H1 (cell line): ENCODE measurements at places on chromosomes 12 and 14.

DNA sequence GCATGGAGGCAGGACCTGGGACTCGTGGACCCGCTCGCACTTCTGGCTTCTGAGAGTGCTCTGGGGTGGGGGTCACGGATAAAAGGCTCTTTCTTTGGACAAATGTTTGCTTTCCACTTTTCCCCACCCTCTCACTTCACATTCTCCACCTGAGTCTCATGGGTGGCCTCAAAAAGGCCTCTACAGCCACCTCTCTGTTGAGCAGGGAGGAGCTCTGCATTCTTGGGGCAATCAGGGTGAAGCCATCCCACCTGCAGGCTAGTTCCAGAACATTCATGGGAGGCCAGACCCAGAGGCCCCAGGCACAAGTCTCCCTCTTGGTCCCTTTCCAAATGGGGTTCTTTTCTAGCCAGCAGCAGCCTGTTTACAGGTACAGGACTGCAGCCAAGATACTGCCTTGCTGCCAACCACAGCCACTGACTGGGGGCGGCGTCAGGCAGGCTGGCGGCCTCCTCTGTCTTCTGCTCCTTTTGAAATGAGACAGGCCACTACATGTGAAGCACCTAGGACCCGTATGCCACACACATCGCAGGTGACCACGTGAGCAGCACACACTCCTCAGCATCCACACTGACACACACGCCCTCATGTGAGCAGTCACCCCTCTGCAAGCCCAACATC, 18.2 kb upstream of the CEBPE start:
- DNase-seq = no peak
- no peak overlapping the region for H3K4me3 ChIP-seq
- H3K27ac ChIP-seq = no peak overlapping the region
- peaks cover 40% of the 10 kb centered on the region for H3K36me3 ChIP-seq
- H3K27me3 ChIP-seq = no peaks in the 10 kb centered on the region

DNA sequence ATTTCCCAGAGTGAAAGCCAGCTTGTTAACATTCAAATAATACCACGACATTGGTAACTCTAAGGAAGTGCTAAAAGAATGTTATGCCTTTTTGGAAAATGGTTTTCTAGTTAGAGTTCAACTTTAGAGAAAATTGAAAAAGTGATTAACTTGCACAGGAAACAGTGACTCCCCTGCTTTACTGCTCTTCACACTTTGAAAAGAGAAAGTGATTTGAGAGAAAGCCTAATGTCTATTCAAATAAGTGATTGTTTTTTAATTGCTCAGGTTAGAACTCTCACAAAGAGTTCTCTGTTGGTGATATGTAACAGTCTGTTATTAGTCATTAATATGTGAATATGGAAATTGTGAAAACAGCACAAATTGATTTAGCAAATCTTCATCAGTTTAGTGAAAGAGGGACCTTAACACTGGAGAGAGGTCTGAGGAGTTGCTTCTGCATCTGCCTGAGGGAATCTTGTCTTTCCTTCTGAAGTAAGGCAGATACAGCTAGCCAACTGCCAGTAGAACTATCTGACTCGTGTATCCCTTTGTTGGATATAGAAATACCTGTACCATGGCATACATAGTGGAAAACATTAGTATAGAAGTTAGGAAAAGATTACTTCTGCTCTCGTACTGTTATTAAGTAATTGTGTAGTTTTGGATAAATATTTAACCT, 25.5 kb downstream of the ATF7IP start:
- DNase-seq = no peak
- H3K36me3 ChIP-seq = no peaks in the 10 kb centered on the region
- H3K4me3 ChIP-seq = no peak overlapping the region
- H3K4me1 ChIP-seq = no peaks in the 10 kb centered on the region
- H3K27ac ChIP-seq = no peak overlapping the region

- H3K27me3 ChIP-seq = no peaks in the 10 kb centered on the region
- no peak overlapping the region for H3K4me3 ChIP-seq
- no peak for DNase-seq
- H3K4me1 ChIP-seq = peaks cover 18% of the 10 kb centered on the region
These were observed 3.5 kb upstream of the PTPN6 start for GRCh38 chr12:6947615-6948014.

GRCh38 chr12:65926119-65926908, 102.0 kb downstream of the HMGA2 start:
- no peaks in the 10 kb centered on the region for H3K27me3 ChIP-seq
- DNase-seq = no peak
- no peaks in the 10 kb centered on the region for H3K36me3 ChIP-seq
- peak overlapping the region; percentile 46; the same call in 1 of the 2 replicates for H3K27ac ChIP-seq
- no peak overlapping the region for H3K4me3 ChIP-seq
- H3K4me1 ChIP-seq = peaks cover 19% of the 10 kb centered on the region

DNA sequence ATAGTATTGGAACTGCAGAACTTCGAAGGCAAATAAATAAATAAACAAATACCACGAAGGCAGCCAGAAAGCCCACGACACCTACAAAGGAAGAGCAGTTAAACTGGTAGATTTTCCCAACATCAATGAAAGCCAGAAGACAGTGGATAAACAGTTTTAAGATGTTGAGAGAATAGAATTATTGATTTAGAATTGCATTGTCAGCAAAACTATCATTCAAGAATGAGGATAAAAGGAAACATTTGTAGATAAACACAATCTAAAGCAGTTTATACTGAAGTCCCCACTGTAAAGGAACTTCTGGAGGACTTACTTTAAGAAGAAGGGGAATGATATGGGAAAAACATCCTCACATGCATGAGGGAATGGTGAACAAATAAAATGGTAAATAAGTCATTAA, 29.5 kb downstream of the CACNA2D4 start:
- DNase-seq = no peak
- H3K4me1 ChIP-seq = no peaks in the 10 kb centered on the region
- no peaks in the 10 kb centered on the region for H3K36me3 ChIP-seq
- H3K4me3 ChIP-seq = no peak overlapping the region
- H3K27ac ChIP-seq = no peak overlapping the region

- no peak for DNase-seq
- no peaks in the 10 kb centered on the region for H3K27me3 ChIP-seq
- H3K27ac ChIP-seq = no peak overlapping the region
- H3K4me3 ChIP-seq = no peak overlapping the region
These were observed 33.7 kb upstream of the PAX9 start for GRCh38 chr14:36627981-36628380.

DNA sequence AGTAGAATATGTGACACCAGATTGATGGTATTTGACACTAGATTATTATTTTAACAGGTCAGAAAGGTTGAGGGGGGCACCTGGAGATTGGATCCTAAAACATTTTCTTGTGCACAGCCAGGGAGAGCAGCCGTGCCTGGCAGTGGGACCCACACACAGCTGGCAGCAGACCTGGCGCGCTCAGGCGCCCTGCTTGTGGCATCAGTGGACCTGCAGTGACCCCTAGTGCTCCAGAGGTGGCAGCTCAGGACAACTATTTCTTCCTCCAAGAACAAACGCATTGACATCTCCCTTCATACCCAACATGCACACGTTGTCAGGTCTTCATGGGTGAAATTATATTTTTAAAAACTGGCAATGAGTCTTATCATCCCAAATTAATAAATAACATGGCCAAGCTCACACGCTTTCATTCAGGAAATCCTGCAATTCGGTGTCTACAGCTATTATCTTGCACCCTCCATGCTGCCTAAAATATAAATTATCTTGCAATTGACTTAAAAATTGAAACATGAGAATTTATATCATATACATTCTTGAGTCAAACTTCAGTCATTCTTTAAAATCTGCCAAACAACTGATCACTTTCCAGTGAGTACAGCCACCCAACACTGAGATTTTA, 7.7 kb upstream of the TMEM132D start:
- H3K27me3 ChIP-seq = peaks cover 6% of the 10 kb centered on the region; the same call in 1 of the 2 replicates
- H3K27ac ChIP-seq = no peak overlapping the region
- no peaks in the 10 kb centered on the region for H3K4me1 ChIP-seq
- no peaks in the 10 kb centered on the region for H3K36me3 ChIP-seq
- DNase-seq = no peak

DNA sequence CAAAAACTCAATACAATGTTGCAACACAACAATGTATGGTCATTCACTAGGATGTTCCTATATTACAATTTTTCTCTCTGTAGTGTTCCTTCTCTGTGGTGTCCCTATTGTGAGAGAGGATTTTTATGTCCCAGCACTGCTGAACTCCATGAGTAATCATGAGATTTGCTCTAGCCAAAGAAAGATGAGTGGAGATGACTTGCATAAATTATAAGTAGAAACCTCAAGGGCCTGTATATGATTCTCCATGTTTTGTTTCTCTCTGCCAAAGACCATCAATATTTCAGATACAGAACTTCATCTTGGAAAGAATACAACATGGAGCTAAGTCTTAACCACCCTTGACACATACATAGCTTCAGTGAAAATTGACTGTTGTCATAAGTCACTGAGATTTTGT, 579.1 kb downstream of the TMTC2 start:
- no peaks in the 10 kb centered on the region for H3K4me1 ChIP-seq
- no peak overlapping the region for H3K4me3 ChIP-seq
- H3K36me3 ChIP-seq = no peaks in the 10 kb centered on the region
- DNase-seq = no peak
- no peaks in the 10 kb centered on the region for H3K27me3 ChIP-seq
- H3K27ac ChIP-seq = no peak overlapping the region

GRCh38 chr14:74257941-74258763, 18.9 kb downstream of the VSX2 start:
- H3K4me3 ChIP-seq = peak overlapping the region; percentile 43
- no peak for DNase-seq
- no peaks in the 10 kb centered on the region for H3K36me3 ChIP-seq
- H3K27me3 ChIP-seq = peaks cover 18% of the 10 kb centered on the region
- H3K27ac ChIP-seq = no peak overlapping the region

- H3K27me3 ChIP-seq = no peaks in the 10 kb centered on the region
- H3K36me3 ChIP-seq = no peaks in the 10 kb centered on the region
- H3K4me3 ChIP-seq = no peak overlapping the region
These were observed 36.6 kb downstream of the STAB2 start for GRCh38 chr12:103623716-103624115.

DNA sequence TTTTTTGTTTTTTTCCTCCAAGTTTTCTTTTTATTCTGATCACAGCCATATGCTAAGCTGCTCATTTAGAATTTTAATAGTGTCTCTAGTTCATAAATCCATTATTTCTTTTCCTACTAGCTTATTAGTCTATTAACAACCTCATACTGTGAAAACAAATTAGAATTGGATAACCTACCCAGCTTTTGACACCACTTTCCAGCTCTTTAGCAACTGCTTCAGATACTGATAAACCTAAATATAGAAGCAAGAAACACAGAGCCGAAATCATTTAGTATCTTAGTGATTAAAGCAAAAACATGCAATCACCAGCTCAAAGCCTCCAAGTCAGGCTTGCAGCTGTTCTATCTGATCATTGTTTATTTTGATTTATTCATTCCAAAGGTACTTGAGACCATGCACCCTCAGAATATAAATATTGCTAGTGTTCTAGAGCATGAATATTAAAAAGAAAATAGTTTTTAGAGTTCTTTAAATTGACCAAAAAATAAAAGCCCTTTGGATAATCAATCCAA, 121.5 kb downstream of the STXBP6 start:
- H3K27ac ChIP-seq = no peak overlapping the region
- H3K36me3 ChIP-seq = no peaks in the 10 kb centered on the region
- DNase-seq = no peak
- H3K27me3 ChIP-seq = no peaks in the 10 kb centered on the region
- no peaks in the 10 kb centered on the region; the same call in 1 of the 2 replicates for H3K4me1 ChIP-seq

DNA sequence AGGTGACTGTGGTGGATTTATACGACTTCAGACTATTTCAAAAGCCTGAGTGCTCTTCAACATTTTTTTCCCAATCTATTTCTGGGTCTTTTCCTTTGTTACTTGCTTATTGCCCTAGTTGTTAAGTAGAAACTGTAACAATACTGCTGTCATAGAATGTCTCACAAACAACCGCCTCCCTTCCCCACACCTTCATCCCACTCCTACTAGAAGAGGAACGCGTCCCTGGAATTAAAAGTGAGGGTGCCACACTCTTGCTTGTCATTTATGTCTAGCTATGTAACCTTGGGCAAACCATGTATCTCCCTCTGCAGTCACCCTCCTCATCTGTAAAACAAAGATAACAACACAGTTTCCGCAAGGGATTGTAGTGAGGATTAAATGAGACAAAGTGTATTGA, 8.6 kb downstream of the BRAP start:
- no peak overlapping the region for H3K27ac ChIP-seq
- H3K4me3 ChIP-seq = no peak overlapping the region
- H3K36me3 ChIP-seq = peaks cover 41% of the 10 kb centered on the region

- peak within 1 kb of the TSS; percentile 60 for H3K4me3 ChIP-seq
- H3K27me3 ChIP-seq = no peaks in the 10 kb centered on the region
- no peak for DNase-seq
- H3K4me1 ChIP-seq = peaks cover 24% of the 10 kb centered on the region; the same call in 1 of the 2 replicates
- no peak within 1 kb of the TSS for H3K27ac ChIP-seq
These were observed at the start of gene RHOF for GRCh38 chr12:121793440-121793837. TSS of gene RHOF (minus strand) at chr12:121793688. CDS start at chr12:121793633, 55 bp downstream.

GRCh38 chr14:60485598-60486251, at the start of gene C14orf39:
TSS of gene C14orf39 (minus strand) at chr14:60486063. CDS start at chr14:60485078, 985 bp downstream.
- H3K36me3 ChIP-seq = no peaks in the 10 kb centered on the region
- H3K27me3 ChIP-seq = no peaks in the 10 kb centered on the region
- H3K4me3 ChIP-seq = peak within 1 kb of the TSS; percentile 47
- H3K27ac ChIP-seq = no peak within 1 kb of the TSS
- no peaks in the 10 kb centered on the region for H3K4me1 ChIP-seq
- DNase-seq = no peak

DNA sequence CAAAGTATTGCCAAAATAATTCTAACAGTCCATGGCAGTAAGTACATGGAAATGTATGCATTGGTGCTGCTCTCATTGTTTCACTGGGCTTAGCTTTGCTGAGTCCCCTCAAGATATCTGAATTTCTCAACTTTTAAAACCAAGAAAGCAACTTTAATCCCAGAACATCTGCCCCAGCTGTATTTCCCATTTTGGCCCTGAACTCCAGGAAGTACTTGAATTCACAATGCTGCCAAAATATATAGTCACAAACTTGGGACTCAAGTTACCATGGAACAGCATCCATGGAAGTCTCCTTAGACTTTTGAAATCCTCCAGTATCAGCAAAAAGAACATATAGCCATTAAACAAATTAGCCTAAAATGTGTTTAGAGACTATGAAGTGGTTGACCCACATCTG, 78.5 kb upstream of the FLRT2 start:
- H3K27ac ChIP-seq = no peak overlapping the region
- DNase-seq = no peak
- H3K27me3 ChIP-seq = no peaks in the 10 kb centered on the region
- no peaks in the 10 kb centered on the region for H3K36me3 ChIP-seq
